SK-N-SH (cell line): ENCODE measurements at places on chromosomes 1 and 21. TPM values are rescaled to one million over a fixed set of nuclear protein-coding genes. Genes with fewer than 3 reads are reported as not detected.
A peak's percentile ranks its signal among the peaks of the same experiment; 100 is the strongest.

SPRR3 gene
- polyA plus RNA-seq: not detected in 2 replicates

GRCh38 chr1:32592943-32593342, 53.7 kb downstream of the ZBTB8A start:
- H3K36me3 ChIP-seq: 0 out of 2 replicates have a peak, but pooled peaks cover 6% of the 10 kb centered on the region
- no peaks in the 10 kb centered on the region for H3K27me3 ChIP-seq
- no peak overlapping the region for H3K27ac ChIP-seq
- no peak for DNase-seq
- no peaks in the 10 kb centered on the region for H3K4me1 ChIP-seq

GRCh38 chr1:240149484-240150094, 57.9 kb downstream of the FMN2 start:
- peak; percentile 39 for DNase-seq
- H3K27me3 ChIP-seq: no peaks in the 10 kb centered on the region
- H3K27ac ChIP-seq: no peak overlapping the region

KRTAP12-2 gene
- not detected in 2 replicates for polyA plus RNA-seq

BEST4 gene
- polyA plus RNA-seq: 0.08 and 0.12 TPM in 2 replicates

CELA2A gene
- polyA plus RNA-seq: not detected in 2 replicates

DNA sequence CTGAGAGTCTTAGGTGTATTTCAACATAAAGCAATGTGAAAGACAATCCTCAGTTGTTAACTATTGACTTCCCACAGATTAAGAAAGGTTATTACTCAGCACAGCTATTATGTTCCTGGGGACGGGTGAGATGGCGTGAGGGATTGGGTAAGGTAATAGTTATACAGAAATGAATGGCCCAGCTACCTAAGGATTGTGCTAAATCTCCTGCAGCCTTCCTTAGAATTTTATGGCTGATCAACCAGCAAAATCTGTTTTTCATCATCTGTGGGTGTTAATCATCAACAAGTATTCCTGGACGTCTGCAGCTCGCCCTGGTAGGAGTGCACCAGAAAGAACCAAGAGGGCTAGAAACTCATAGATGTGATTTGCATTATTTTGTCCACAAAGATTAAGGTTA, 146.0 kb upstream of the IVNS1ABP start:
- H3K4me3 ChIP-seq: no peak overlapping the region
- no peaks in the 10 kb centered on the region for H3K27me3 ChIP-seq
- no peak overlapping the region for H3K27ac ChIP-seq
- no peak for DNase-seq
- no peaks in the 10 kb centered on the region for H3K4me1 ChIP-seq
- H3K36me3 ChIP-seq: no peaks in the 10 kb centered on the region

DNA sequence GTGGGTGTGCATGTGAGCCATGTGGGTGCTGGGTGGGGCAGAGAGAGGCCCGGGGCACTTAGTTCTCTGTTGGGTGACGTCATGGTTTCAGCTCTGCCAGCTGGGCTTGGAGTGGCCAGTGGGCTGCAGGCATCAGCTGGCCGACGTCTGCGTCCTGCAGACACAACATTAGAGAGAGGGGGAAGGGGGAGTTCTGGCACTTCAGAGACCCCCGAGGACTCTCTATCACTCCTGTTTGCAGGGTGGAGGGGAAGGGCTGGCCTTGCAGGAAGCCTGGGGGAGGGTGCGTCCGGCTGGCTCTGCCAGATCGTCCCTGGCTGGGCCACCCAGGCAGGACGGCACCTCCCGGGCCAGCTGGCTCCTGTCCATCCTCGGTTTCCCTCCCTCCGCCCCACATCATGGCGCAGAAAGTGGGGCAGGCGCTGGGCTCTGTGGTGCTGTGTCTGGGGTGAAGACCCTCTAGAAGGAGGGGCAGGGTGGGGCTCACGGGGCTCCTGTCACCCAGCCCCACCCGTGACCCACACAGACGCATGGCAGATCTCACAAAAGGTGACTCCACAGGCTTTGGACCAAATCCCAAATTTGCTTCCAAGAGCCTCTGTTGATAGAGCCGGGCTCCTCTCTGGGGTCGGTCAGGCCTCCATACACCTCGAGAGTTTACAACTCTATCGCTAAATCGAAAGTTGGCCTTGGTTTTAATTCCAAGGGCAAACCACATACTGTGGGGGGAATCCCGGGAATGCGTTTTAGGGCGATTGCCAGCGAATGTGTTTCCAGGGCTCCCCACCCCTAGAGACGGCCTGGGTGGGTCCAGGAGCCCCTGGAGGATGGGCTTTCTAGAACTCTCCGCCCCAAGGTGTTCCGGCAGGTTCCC, 73.4 kb upstream of the TTC34 start:
- no peak overlapping the region for H3K27ac ChIP-seq
- no peaks in the 10 kb centered on the region for H3K4me1 ChIP-seq
- no peaks in the 10 kb centered on the region for H3K27me3 ChIP-seq
- H3K36me3 ChIP-seq: no peaks in the 10 kb centered on the region

GRCh38 chr1:215146240-215146975, 63.9 kb downstream of the KCNK2 start:
- H3K27me3 ChIP-seq: no peaks in the 10 kb centered on the region
- peaks cover 8% of the 10 kb centered on the region for H3K36me3 ChIP-seq
- no peak overlapping the region; the same call in 1 of the 2 replicates for H3K27ac ChIP-seq
- peak; percentile 4 for DNase-seq

LRRC71 gene
- polyA plus RNA-seq: 0.03 TPM in 1 of 2 replicates, not detected in the other
